Hippocampal formation (tissue), 2 donors: ENCODE measurements at places on chromosomes 4 and X.

GRCh38 chrX:140440876-140441275 lies 64.0 kb downstream of the SOX3 start:
- no peak for DNase-seq

DNA sequence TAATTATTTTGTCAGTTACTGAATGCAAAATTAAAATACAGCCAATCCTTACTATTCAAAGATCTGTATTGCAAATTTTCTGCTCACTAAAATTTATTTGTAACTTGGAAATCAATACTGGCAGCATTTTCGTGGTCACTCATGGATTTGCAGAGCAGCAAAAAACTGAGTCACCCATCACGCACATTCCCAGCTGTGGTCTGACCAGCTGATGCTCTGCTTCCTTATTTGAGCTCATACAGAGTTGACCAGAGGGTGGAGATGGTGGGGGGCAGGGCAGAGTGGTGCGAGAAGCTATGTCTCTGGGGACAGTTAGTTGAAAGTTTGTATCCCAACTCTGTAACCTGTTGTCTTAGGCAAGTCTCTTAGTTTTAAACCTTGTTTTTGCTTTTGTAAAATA lies 214.8 kb downstream of the SPCS3 start:
- DNase-seq = no peak

- no peak for DNase-seq
These were observed 61.9 kb upstream of the NFKB1 start for GRCh38 chr4:102439236-102439614.

- no peak for DNase-seq
These were observed 218.3 kb upstream of the HAND2 start for GRCh38 chr4:173748353-173748752.

DNA sequence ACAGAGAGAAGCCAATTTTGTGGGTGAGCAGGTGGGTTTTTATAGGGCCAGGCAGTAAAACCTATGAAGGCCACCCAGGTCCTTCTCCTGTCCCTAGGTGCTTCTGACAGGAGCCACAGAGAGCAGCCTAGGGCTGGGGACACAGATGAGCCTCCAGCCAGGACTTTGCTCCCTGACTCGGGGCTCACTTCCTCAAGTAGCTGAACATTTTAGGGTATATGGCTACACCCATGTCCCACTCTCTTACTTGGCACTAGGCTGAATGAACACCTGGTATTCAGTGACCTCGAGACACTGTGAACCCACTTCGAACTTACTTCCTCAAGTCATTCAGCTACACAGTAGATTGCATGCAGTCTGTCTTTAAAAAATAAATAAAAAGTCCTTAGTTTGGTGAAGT lies 217.3 kb downstream of the MID1IP1 start:
- no peak for DNase-seq

- DNase-seq = no peak
These were observed 531.9 kb downstream of the PCDH18 start for GRCh38 chr4:137000432-137000831.

DNA sequence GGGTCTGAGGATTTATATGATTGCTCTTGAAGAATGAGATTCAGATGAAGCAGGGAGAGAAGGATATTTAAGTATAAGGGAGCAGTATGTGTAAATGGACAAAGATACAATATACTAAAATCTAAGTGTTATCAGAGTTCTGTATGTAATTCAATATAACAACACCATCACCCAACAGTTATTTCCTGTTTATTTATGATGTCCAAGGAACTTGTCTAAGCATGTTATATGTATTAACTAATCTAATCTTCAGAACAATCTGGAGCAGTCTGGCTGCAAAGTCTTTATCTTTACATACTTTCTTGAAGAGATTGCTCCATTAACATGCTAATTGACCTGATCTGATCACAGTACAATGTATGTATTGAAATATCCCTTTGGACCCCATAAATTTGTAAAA lies 203.8 kb upstream of the WDFY3 start:
- no peak for DNase-seq

GRCh38 chrX:43836435-43837184 lies 45.6 kb downstream of the MAOB start:
- DNase-seq = no peak

DNA sequence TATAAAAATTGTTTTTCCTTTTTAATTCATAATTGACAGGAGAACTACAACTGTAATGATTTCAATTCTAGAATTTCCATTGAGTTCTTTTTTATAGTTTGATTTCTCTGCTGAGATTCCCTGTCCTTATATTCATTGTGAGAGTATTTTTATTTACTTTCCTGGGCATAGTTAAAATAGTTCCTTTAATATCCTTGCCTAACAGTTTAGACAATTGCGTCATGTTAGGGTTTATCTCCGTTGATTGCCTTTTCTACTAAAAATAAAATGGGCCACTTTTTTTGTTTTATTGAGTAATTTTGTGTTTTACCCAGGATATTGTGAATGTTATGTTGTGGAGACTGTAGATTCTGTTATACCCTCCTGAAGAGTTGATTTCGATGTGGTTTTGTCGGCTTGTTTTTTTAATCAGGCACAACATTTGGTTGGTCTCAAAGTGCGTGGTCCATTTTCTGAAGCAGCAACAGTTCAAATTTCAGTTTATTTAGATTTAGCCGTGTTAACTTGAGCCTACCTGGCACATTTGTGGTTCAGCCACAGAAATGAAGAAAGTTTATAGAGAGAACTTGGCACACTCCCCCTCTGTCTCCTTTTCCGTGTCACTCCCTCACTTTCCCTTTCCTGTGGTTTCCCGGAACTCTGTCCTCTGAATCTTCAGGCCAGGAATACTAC lies 16.0 kb upstream of the PRRG1 start:
- DNase-seq = no peak

- DNase-seq = no peak
These were observed 280.6 kb downstream of the PARM1 start for GRCh38 chr4:75213480-75213879.

- DNase-seq = no peak
These were observed 171.4 kb downstream of the SH3KBP1 start for GRCh38 chrX:19715711-19716638.

DNA sequence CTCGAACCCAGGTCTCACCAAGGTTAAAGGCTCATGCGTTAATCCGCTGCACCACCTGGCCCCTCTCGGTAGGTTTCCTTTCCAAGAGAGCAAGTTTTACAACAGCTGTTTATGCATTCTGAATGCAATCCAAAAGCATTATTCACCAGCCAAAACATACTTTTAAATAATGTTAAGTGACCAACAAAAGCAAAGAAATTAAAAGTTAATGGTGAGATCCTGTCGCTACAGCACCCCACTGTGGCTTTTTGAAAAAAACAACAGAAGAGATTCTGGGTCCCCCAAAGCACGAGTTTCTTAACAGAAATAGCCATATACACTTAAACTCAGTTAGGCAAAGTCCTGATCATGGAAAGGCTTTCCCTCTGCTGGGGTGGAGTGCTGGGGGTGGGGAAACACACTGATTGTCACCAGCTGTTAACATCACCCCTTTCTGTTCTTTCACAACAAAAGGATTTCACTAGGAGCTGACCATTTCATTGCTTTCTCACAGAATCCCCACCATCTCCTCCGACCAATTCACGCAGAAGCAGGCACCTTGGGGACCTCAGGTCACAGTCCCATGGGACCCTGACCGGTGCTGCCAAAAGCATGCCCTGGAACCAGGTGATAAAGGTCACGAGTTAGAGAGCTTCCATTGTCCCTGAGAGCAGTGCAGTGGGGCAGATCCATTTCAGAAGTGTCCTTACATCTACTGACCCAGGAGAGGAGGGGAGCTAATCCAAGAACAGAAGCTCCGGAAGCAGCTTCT lies 51.2 kb downstream of the ZNF827 start:
- no peak for DNase-seq

DNA sequence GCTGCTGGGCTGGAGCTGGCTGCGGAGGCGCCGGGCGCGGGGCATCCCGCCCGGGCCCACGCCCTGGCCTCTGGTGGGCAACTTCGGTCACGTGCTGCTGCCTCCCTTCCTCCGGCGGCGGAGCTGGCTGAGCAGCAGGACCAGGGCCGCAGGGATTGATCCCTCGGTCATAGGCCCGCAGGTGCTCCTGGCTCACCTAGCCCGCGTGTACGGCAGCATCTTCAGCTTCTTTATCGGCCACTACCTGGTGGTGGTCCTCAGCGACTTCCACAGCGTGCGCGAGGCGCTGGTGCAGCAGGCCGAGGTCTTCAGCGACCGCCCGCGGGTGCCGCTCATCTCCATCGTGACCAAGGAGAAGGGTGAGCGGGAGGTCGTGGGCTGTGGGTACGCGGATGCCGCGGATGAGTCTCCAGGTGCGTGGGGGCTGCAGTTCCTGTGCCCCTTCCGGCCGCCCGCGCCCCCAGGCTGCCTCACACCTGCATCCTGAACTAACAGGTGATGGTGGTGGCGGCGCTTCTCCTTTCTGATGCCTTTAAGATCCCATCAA lies 499 bp downstream of the CYP2U1 start:
- peak; percentile 49 for DNase-seq

GRCh38 chr4:77960367-77960766 lies 96.8 kb upstream of the FRAS1 start:
- no peak for DNase-seq

GRCh38 chr4:182250446-182250845 lies 7.2 kb downstream of the TENM3 start:
- no peak for DNase-seq

DNA sequence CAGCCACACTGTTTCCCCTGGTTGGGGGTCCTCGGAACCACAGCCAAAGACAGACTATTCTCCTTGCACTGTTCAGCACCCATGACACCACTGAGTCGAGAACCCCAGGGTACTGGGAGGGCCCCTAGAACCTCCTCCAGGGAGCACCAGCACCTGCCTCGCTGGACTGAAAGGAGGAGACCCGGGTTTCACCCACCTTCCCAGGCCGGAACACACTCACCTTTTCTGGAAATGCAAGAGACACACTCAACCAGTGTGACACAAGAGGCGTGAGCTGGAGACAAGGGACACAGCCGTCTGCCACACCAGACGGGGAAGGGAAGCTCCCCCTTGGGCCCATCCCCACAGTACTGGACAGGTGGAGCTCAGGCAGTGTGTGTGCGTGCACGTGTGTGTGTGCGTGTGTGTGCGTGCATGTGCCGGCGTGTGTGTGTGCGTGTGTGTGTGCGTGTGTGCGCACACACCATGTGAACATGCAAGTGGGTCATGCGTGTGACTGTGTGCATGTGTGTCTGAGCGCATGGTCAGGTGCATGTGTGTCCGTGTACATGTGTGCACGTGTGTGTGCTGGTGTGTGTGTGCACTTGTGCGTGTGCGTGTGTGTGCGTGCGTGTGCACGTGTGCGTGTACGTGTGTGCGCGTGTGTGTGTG lies 128.8 kb upstream of the NKX1-1 start:
- no peak for DNase-seq

DNA sequence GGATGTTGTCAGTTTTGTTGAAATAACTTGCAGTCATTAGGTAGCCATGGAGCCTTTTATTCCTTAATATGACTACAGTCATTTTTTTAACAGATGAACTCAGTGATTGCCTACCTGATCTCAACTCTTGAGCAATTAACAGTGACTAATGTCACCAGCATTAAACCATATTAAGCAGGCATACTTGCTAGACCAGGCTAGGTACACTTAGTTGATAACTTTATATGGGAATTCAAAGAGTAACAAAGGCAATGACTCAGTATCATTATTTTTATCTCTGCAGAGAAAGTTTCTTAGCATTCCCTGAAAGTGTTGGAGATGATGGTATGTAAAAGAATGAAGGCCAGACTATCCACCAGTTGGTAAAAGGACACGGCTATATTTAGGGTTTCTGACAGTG lies at the start of gene C4orf54:
Gene C4orf54, minus strand, starts transcription at position 31 of the 400 bp plus-strand sequence. CDS start 3,180 bp downstream, outside the sequence.
- DNase-seq = no peak

DNA sequence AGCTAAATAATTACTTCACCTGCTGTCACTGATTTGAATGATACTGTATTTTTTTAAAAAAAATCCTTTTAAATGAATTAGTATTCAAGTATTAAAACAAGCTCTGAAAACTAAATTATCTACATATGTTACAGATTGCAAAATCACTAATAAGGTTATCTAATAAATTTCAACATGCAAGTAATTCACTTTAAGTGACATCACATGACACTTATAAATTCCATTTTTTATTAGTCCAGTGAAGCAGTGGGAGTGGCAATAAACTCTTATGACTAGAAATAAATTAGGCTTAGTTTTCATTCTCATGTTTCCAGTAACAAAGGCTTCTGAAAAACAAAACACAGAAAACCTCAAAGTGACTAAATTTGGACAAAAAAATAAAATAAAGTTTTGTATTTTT lies 36.3 kb downstream of the SMIM31 start:
- DNase-seq = no peak

GRCh38 chr4:2281575-2282343 lies 19.9 kb upstream of the MXD4 start:
- no peak for DNase-seq

DNA sequence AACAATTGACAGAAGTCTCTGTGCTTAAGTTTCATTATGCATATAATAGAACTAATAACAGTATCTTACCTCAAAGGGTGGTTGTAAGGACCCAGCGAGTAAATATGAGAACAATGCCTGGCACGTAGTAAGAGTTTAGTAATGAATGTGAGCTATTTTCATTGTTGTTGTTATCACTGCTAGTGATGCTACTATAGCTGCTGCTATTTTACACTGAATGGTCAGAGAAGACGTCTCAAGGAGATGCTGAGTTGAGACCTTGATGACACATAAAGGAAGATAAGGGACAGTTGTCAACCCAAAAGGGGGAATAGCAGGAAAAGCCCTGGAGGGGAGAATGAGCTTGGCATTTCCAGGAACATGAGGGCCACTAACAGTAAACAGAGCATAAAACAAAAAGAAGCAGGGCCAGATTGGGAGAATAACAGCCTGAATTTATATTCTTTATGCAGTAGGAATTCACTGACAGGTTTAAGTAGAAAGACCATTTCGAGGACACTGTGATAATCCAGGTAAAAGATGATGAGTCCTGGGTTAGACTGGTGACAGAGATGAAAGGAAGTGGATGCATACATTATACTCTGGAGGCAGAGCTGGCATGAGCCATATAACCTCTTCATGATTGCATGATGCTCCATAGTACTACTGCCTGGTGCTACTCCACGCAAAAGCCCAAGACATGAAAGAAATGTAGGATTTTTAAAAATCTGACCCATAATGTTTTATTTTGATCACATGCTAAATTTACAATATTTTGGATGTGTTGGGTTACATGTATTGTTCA lies 23.1 kb downstream of the ATP8A1 start:
- DNase-seq = no peak

- no peak for DNase-seq
These were observed 236.0 kb downstream of the ANK2 start for GRCh38 chr4:113285501-113285900.

GRCh38 chr4:53195815-53196661 lies 169.8 kb downstream of the SCFD2 start:
- no peak for DNase-seq

GRCh38 chr4:127149086-127149485 lies 483.7 kb upstream of the INTU start:
- no peak for DNase-seq

DNA sequence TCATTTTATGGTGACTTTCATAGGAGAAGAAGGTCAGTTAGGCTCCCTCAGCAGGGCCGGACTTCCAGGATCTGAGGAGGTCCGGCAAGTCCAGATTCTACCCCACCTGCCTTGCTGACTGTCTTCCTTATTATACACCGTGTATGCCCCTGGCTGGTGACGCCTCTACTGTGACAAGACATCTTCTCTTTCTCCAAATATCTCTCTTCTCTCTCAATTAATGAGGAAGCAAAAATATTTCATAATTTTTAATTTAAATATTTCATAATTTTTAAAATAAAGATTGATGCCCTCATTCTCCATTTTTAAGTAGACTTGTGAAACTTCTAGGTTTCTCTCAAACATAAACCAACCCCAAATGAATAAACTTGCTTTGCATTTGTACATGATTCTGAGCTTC lies 202.5 kb downstream of the NSUN7 start:
- DNase-seq = no peak

GRCh38 chr4:18049446-18049845 lies 27.9 kb upstream of the LCORL start:
- DNase-seq = no peak

- DNase-seq = no peak
These were observed 142.5 kb upstream of the TRAM1L1 start for GRCh38 chr4:117227925-117228324.
